Stimulated activated CD4-positive, alpha-beta T cell treated with anti-CD3 and anti-CD28 coated beads, Interleukin-1b, Interleukin-23, amount 100 ng/mL, for 1 hour (primary cell): ENCODE measurements at places on chromosomes 7 and 10.

DNA sequence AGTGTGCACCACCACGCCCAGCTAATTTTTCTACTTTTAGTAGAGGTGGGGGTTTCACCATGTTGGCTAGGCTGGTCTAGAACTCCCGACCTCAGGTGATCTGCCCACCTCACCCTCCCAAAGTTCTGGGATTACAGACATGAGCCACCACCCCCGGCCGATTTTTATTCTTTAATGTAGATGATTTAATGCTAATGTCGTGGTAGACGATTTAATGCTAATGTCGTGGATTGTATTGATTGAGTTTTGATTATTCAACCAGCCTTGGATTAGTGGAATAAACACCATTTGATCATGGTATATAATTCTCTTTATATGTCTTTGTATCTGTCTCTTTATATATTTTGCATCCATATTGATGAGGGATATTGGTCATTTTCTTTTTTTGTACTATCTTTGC lies 52.6 kb downstream of the OGDH start:
- no peak for DNase-seq

DNA sequence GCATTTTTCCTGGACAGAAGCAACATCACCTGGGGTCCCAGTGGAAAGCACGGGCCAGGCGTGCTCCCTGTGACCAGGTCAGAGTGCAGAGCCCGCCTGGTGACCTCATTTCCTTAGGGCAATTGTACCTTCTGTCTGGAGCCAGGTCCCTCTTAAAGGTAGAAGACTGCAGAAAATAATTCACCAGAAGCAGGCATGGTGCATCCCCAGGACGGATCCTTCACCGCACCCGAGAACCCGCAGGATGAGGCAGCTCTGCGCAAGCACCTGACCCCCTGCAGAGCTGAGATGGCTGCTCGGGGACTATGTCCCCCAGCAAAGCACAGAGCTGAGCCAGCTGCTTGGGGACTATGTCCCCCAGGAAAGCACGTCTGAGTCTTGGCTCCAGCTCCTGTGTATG lies 557.6 kb downstream of the PTPRN2 start:
- no peak for DNase-seq

GRCh38 chr10:69807122-69807521 lies 5.4 kb downstream of the COL13A1 start:
- DNase-seq = no peak

- no peak for DNase-seq
Observed at GRCh38 chr7:108037140-108037539, 34.2 kb upstream of the LAMB1 start.

- no peak for DNase-seq
Observed at GRCh38 chr10:71365366-71365765, 31.4 kb upstream of the CDH23 start.

DNA sequence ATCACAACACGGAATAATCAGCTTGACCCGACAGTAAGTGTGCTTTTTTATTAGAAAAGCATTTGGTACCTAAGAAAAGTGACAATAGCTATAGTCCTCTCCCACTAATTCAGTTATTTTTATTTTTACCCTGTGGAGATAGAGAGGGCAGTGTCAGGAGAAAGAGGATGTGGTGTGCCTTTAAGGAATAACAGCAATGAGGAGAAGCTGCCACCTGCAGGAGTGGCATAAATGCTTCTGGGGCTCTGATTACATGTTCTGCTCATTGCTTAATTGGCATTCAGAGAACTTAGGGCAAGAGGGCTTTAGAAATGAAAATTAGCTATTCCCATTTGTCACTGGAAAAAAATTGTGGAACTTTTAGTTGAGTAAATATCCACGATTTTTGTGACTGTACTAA lies 60.1 kb downstream of the DENND11 start:
- DNase-seq = no peak

DNA sequence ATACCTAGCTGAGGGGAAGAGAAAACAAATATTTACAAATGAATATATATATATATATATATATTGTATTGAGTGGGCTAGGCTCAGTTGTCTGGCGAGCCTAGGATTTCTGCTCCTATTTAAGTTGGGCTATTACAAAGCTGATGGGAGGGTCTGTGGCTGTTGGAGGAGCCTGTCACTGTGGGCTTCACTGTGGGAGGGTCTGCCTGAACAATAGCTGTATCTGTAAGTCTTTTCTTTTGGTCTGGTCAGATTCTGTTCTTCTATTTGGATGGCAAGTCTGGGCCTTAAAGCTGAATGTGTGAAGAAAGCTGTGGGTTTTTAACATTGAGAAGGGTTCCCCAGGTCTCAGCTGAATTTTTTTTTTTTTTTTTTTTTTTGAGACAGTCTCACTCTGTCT lies 220.6 kb upstream of the LYZL1 start:
- no peak for DNase-seq

DNA sequence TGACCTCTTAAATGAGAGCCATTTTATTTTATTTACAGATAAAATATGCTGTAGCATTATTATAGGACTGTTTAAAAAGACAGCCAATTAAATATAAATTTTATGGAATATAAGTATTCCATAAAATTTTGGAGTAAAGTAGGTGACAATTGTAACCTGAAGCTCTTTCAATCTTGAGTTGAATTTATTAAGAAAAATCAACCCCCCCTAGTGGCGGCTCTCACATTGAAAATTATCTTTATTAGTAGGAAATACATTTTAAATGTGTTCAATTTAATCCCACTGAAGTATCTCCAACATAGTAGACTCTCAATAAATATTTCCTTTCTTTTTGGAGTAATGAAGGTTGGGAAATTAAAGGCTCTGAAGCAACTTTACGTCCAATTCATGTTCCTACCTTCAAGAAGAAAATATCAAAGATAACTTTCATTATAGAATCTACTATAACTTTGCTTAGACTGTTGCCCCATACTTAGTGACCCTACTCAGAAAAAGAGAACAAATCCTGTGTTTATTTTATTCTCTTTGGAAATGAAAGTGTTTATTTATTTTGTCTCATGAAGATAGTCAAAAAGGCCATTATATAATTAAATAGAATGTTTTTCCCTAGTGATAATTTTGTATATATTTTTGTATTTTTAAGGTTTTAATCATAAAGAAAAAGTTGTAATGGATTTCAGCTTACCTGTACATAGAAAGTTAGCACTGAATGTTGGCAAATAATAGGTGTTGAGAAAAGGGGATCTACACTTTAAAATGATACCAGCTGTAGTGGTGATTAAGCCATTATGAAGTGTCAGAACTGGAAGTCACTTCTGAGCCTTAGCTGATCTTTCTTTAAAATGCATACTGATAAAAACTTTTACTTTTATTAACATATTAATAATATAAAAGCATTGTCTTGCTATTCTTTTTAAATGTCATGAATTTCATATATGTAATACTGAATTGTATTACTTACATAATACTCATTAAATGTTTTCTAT lies 3.3 kb downstream of the AHR start:
- no peak for DNase-seq

- no peak for DNase-seq
Observed at GRCh38 chr7:155701972-155702544, 57.6 kb downstream of the RBM33 start.

DNA sequence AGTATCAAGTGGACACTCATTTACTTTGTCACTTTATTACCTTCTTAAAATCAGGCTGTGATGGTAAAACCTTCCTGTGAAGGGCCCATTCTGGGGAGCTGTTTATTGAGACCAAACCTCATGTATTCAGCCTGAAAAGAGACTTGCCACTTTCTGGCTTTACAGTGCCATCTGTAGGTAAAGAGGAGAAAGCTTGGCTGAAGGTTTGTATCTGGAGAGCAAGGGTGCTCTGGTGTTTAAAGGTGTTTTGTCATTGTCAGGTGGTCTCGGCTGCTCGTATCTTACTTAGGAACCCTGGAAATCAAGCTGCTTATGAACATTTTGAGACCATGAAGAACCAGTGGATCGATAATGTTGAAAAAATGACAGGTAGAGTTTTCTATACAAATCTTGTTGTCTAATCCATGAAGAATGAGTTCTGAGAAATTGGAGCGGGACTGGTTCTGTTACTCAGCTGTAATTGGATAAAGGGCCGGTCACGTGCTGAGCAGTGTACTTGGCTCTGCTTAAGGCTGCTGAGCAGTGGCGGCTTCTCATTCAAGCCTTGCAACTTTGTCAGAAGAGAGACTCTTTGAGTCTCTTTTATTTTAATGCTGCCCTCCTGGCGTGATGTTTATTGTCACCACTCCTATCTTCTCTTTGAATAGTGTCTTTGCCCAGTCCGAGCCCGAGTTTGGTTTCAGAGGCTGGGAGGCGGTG lies 46.9 kb downstream of the AP3M1 start:
- no peak for DNase-seq

GRCh38 chr10:100744136-100744986 lies 1.0 kb upstream of the PAX2 start:
- DNase-seq = no peak

DNA sequence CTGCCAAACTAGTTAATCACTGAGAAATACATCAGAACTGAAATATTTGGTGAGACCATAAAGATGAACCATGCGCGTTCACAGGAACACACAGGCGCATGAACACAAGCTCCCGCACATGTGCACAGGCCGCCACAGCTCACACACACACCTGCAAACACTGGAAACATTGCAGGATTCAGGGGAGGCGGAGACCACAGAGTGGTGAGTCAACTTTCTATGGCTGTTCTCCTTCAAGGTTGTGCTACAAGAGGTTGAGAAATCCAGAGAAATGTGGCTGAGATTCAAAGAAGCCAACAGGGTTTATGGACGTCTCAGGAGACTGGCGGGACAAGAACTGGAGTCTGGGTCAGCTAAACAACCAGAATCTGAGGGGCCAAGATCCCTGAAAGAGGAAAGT lies 17.8 kb downstream of the ESYT2 start:
- DNase-seq = no peak

DNA sequence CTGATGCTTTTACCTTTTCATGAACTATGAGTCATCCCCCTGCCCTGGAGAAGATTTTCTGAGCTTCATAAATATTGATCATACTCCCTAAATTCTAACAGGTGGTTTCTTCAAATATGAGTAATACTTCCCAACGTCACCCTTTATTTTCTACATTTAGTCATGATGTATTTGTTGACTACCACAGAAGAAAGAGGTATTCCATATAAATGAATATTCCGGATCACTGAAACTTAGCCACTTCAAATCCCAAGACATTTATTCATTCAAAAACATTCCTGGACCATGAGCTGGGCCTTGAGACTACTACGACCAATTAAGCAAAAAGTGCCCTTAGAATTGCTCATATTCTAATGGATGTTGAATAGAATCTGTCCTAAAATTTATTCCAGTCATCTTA lies 395.8 kb upstream of the NPVF start:
- no peak for DNase-seq

GRCh38 chr7:135337977-135338550 lies 104.4 kb downstream of the STRA8 start:
- no peak for DNase-seq

- no peak for DNase-seq
Observed at GRCh38 chr7:150396851-150397260, 17.7 kb downstream of the ZNF775 start.

GRCh38 chr10:103699611-103700435 lies 155.6 kb downstream of the SH3PXD2A start:
- no peak for DNase-seq

- DNase-seq = no peak
Observed at GRCh38 chr10:104639590-104640338, 1.3 kb upstream of the SORCS3 start.

DNA sequence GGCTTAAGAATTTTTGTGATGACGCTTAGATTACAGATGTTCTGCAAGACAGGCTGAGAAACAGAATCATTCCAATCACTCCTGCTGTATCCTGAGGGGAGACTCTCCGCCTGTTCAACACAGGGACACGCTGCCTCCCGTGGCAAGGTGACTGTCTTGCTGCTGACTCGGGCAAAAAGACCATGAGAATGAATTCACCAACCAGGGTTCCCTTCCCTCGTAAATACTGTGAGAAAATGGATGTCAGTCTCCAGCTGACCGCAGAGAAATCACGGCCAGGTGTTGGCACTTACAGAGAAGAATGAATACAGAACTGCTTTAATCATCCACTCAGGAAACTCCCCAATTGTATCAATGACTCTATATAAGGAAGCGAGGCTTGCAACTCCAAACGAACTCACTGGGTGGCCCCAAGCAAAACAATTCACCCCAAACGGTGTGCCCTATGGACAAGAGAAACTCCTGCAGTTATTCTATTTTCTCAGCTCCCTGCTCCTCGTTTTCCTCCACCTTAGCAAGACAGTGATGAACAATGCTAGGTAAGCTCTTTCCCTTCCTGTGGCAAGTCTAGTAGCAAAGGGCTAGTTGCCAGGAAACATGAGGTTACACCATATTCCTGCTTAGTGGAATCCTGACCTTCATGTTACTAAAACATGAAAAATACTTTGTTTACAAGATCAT lies 22.8 kb downstream of the GNA12 start:
- DNase-seq = no peak

DNA sequence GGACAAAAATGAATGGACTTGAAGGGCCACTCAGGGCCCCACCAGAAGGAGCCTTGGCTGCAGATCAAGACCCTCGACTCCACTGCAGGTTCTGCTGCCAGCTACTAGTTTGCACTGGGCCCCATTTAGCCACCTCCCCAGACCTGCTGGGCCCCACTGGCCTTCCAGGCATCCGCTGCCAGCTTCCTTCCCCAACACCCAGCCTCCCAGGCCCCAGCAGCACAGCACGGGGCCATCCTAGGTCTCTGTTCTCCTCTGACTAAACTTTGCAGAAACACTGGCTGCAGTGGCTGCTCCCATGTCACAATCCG lies 277.4 kb upstream of the KLF14 start:
- DNase-seq = no peak

- no peak for DNase-seq
Observed at GRCh38 chr10:7435674-7436073, 24.8 kb upstream of the SFMBT2 start.

- DNase-seq = no peak
Observed at GRCh38 chr10:76430061-76430645, 998.7 kb downstream of the LRMDA start.

DNA sequence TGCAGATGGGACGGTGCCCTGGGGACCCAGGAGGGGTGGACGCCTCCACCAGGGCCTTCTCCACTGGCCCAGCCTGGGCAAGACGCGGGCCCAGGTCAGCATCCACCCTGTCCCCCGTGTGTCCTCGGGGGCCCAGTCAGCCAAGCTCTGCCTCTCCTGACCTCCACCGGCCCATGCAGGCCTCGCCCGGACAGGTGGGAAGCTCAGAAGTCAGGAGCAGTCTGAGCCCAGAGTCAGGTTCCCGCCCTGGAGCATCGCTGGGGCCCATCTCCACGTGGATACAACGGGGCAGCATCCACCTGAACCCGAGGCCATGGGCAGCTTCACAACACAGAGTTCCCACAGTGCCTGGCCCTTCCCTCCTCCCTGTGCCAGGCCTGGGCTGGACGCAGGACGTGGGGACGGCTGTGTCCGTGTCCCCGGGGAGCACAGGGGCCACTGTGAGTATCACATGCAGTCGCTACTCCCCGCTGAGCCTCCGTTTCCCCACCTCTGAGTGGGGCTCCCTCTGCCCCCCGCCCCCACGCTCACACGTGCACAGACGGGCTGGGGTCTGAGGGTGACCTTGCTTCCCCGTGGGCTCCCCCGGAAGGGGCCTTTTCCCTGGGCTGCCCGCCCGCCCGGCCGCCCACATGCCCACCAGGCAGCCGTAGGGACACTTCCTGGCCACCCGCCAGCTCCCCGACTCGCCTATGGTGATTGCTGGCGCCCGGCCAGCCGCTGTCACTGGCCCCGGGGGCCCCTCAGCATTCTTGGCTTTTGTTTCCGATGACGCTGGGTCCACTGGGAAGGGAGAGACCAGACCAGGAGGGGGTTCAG lies 64.3 kb downstream of the PDGFA start:
- DNase-seq = no peak
